ENCODE measurements at places on chromosomes 5 and 9.

DNA sequence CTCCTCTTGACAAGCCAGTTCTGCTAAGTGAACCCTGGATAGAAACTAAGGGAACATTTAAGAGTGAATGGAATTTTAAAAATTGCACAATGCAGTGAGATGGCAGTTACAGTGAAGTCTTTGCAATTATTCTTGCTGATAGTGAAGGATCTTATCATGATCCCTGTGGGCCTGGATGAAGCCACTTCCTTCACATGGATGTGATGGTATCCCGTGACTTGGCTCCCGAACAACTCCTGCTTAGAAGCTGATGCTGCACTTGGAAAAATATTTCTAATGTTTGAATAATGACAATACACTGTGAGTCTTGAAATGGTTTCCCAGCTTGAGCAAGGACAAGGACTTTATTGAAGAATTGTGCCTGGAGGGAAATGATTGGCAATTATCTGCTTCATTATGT, 49.2 kb upstream of the NTRK2 start:
- no peak for DNase-seq

DNA sequence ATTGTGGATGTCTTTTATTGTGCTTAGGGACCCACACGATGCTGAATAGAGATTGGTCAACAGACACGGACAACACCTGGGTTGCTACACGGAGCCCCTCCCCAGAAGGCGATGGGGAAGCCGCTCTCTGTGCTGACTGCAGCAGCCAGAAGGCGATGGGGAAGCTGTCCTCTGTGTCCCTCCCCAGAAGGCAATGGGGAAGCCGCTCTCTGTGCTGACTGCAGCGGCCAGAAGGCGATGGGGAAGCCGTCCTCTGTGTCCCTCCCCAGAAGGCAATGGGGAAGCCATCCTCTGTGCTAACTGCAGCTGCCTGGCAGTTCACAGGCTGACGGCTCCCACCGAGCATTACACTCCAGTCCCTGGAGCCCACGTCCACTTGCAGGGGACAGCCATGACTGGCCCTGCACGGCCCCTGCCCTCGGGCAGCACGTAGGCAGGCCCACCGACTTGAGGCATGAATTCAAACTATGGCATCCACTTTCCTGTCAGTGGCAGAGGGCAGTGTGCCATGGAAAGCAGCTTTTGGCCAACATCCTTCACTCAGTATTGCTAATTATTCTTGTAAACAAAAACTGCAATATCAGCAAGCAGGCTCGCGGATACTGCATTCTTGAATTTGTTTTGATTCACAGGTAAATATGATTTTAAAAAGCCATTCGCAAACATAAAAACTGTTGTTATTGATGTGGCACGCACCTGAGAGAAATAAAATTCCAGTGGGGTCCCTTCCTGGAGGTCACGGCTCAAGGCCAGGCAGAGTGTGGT, 48.1 kb upstream of the CLPTM1L start:
- no peak for DNase-seq

- no peak for DNase-seq
Observed at GRCh38 chr9:20611691-20612287, 10.5 kb downstream of the MLLT3 start.

DNA sequence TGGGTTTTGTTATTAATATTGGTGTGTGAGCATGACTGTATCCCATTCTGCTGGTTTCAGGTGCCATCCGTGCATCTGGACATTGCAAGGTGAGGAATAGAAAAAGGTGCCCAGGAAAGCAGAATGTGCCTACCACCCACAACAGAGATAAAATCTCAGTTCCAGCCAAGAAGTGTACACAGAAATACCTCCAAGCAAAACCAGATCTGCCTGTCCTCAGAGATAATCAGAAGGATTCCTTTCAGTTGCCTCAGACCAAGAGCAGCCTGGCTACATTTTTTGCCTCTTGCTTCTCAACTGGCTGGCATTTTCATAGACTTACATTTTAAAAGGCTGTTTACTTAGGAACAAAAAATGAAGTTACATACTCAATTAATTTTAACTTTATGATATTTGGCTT, 12.1 kb upstream of the ABLIM3 start:
- no peak for DNase-seq
